ENCODE measurements at places on chromosomes 1 and 21.

- no peak for DNase-seq
Measured at GRCh38 chr1:114002492-114003239, 23.4 kb downstream of the OLFML3 start.

GRCh38 chr1:76023669-76024435 lies 50.7 kb upstream of the ST6GALNAC3 start:
- DNase-seq = no peak

DNA sequence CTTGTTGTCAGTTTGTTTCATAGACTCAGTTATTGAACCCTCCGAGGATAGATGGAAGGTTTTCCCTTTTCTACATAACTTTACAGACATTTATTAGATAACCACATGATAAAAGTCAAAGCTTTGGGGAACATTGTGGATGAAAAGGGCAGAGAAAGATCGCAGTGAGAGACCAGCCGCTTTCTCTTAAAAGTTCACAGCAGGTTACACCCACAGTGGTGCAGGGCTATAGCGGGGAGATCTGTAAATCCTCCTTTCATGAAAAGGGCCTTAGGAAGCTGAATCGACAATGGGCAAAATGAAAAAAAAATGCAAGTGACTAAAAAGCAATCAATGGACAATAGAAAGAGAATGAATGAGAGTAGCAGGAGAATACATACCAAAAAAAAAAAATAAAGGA lies 218.6 kb downstream of the GRIK1 start:
- DNase-seq = no peak

DNA sequence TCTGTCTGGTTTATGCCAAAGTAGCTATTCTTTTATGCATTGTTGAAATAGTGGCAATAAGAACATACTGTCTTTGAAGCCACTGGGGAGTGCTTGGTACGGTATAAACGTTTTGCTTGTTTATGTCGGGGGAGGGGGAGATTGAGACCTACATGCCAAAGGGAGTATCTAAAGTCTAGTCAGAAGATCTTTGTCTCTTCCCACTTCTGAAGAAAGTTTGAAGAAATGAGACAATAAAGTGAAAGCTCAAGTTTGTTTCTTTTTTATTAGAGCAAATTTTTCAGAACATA lies 6.8 kb downstream of the AKIRIN1 start:
- DNase-seq = no peak

DNA sequence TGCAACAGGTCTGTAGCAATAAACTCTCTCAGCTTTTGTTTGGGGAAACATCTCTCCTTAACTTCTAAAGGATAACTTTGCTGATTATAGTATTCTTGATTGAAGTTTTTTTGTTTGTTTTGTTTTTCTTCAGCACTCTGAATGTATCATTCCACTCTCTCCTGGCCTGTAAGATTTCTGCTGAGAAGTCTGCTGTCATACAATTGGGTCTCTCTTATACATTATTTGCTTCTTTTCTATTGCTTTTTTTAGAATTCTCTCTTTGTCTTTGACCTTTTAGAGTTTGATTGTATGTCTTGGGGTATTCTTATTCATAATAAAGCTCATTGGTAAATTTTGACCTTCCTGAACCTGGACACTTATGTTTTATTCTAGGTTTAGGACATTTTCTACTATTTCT lies 386.3 kb downstream of the MRPL39 start:
- no peak for DNase-seq

DNA sequence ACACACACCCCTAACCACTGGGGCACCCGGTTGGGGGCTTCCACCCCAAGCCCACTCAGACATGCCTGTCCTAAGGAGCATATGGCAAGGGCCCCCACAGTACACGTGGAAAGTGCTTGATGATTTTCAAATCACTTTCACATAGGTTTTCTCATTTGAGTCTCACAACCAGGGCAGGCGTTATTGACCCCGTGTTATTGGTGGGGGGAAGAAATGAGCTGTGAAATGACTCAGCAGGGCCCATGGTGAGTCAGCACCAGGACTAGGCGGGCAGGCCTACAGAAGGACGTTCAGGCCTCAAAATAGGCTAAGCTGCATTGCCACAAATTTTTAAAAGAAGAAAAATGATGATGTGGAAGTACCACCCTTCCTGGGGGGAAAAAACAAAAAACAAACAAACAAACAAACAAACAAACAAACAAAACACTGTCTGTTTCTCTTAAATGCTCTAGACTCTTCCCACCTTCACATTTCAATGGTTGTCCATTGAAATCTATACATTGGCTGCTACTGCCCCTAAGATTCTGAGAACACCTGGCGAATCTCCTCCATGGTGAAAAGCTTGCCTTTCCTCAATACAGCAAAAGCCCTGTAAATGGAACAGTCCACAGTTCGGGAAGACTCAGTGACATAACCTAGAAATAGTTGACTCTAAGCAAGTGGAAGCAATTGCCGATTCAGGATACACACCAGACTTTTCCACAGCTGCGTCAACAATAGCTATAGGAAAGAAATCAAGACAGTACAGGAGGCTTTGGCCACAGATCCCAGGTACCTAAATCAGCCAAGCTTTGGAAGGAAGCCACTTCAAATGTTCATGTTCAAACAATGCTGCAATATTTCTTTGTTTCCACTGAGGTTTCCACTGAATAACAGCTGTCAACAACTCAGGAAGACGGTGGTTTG lies 234.7 kb downstream of the TOMM20 start:
- DNase-seq = peak; percentile 44

- DNase-seq = no peak
Measured at GRCh38 chr1:46556822-46557221, 5.4 kb upstream of the KNCN start.

DNA sequence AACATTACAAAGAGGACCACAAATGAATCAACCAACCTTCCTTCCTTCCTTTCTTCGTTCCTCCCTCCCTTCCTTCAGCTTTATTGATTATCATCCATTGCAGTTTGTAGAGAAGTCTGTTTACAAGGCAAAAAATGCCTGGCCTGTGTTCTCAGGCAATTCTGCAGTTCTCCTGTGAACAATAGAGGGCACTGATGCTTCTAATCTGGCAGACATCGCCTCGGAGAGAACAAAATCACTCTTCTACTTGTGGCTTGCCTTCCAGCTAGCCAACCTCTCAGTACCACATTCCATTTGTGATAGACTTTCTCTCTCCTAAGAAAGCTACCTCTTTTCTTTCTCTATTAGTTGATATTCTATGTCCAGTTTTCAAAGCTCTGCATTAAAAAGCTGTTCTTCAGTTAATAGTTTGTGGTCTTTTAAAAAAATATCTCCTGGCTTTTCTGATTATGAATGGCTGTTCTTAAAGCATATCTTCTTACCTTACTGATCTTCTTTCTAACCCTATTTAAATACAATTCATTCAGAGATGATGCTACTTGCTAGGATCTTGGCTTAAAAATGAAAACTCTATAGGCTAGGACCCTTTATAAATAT lies 26.9 kb upstream of the ESRRG start:
- DNase-seq = no peak

DNA sequence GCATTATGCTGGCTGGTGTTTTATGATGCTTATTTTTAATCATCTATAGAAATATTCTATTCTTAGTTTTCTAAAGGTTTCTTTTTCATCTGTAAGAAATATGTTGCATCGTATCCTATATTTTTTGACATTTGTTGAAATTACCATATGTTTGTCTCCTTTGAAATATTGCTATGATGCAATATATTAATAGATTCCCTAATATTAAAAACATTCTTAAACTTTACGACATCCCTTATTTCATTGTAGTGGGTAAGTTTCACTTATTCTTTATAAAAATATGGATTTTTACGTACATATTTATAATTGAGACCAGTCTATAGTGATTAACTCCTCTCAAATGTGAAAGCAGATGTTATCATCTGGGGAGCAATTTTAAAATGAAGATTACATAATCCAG lies 258.2 kb upstream of the DUSP10 start:
- no peak for DNase-seq

DNA sequence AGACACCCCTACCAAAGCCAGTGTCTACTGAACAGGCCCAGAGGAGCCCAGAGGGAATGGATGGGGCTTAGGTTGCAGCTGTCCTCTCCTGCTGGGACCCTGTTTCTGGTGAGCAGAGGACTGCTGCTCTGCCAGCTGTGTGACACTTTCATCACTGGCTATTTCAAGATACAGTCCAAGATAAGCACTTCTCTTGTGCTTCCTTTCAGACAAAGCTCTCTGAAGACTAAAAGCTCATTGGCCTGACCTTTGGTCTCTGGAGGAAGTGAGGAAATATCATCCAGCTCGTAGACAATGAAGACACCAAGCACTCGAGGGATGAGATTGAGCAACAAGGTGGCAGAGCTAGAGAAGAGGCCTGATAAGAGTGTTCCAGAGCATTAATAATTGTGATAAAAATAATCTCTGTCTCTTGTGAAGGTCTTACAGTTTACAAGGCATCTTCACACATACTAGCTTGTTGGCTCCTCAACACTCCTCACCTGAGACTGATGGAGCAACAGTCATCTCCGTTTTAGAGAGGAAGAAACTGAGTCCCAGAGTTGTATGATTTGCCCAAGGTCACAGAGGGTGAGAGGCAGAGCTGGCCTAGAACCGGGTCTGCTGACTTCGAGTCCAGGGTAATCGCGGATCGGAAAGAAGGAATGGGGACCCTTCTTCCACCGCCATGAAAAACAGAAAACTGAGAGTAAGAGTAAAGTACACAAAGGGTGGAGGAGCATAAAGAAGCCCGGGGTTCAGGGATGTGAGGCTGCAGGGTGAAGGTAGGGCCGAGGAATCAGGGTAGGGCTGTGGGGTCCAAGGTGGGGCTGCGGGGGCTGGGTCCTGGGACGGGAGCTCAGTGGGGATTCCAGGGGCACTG lies 666 bp downstream of the PAFAH2 start:
- DNase-seq = no peak

GRCh38 chr1:224080115-224080774 lies 33.7 kb upstream of the FBXO28 start:
- DNase-seq = no peak

DNA sequence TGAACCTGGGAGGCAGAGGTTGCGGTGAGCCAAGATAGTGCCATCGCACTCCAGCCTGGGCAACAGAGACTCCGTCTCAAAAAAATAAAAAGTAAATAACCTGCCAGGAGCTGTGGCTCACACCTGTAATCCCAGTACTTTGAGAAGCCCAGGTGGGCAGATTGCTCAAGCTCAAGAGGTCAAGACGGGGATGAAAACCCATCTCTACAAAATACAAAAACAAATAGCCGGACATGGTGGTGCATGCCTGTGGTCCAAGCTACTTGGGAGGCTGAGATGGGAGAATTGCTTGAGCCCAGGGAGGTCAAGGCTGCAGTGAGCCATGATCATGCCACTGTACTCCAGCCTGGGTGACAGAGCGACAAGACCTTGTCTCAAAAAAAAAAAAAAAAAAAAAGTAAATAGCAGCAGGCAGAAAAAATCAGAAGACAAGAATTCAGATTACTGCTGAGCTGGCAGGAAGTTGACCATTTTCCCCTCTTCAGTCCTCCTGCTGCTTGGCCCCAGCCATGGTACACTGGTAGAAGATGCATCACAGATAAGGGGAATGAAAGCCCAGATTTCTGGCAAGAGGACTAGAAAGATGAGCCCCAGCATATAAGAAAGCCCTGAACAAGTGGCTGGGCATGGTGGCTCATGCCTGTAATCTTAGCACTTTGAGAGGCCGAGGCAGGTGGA lies 97.6 kb downstream of the TOMM20 start:
- no peak for DNase-seq

- DNase-seq = no peak
Measured at GRCh38 chr1:30682396-30683275, 40.7 kb downstream of the MATN1 start.

GRCh38 chr1:3727042-3727824 lies 25.0 kb upstream of the CCDC27 start:
- no peak for DNase-seq

- DNase-seq = no peak
Measured at GRCh38 chr21:30689822-30690221, 28.8 kb downstream of the KRTAP21-3 start.

DNA sequence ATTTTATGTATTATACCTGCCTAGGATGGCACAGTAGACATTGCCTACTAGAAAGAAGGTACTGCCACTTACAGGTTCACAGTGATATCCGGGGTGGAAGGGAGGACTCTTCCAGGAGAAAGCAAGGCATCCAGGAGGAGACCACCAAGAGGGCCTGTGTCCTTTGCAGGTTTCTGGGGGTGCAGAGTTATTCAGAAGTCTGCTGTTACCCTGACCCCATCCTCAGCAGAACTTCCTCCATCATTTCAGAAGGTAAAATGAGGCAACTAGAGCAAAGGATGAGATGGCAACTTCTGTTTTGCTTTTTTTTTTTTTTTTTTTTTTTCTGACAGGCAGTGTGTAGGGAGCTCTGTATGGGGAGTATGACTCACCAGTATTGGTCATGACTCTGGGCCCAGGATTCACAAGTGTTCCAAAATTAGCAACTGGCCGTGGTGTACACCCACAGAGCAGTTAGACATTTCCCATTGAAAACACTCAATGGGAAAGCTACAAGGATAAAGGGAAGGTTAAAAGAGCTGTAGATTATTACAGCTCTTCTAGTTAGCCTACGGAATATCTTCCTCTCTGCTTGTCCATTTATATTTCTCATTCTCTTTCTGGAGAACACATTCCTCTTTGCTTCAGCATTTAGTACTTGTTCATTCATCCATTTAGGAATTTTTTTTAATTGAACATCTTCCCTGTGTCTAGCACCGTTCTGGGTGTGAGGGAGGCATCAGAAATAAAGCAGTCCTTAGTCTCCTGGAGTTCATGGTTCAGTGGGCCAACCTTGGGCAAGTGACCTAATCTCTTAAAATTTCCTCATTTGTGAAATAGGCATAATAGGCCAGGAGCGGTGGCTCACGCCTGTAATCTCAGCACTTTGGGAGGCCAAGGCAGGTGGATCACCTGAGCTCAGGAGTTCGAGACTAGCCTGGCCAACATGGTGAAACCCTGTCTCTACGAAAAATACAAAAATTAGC lies 50.5 kb upstream of the PPP2R5A start:
- DNase-seq = no peak

- DNase-seq = no peak
Measured at GRCh38 chr1:54575605-54576290, 27.7 kb downstream of the ACOT11 start.

GRCh38 chr1:157803851-157804250 lies 16.1 kb downstream of the FCRL1 start:
- DNase-seq = no peak

- peak; percentile 54 for DNase-seq
Measured at GRCh38 chr1:172089768-172090510, 248.6 kb downstream of the DNM3 start.

GRCh38 chr1:74505928-74506710 lies 6.3 kb downstream of the LRRC53 start:
- DNase-seq = no peak

- DNase-seq = no peak
Measured at GRCh38 chr1:166785987-166786386, 53.3 kb upstream of the POGK start.

GRCh38 chr1:66366634-66367033 lies 167.3 kb upstream of the SGIP1 start:
- DNase-seq = no peak

GRCh38 chr1:157641177-157641576 lies 43.3 kb upstream of the FCRL4 start:
- no peak for DNase-seq

DNA sequence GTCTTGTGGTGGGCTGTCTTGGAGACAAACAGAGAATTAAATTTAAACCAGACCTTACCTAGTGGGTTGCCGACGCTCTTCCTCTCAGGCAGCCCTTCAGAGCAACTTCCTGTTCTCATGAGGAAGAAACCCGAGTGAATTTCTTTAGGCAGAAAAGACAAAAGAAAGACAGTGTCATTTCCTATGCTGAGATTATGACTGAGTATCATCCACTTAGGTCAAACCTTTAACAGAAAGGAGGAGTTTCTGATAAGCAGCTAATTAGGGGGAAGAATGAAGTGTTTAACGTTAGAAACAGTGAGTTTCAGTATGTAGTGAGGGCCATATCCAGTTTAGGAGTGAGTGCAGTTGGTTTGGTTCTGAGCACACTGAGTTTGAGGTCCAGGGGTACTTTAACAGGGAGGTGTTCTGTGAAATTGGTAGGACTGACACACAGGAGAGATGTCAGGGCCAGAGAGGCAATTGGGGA lies 38.7 kb downstream of the FASLG start:
- no peak for DNase-seq

All from activated CD8-positive, alpha-beta memory T cell treated with anti-CD3 and anti-CD28 coated beads, Interleukin-2, amount 50 U/mL, for 4 hours (primary cell).